ENCODE measurements at places on chromosomes 16 and 17.

DNA sequence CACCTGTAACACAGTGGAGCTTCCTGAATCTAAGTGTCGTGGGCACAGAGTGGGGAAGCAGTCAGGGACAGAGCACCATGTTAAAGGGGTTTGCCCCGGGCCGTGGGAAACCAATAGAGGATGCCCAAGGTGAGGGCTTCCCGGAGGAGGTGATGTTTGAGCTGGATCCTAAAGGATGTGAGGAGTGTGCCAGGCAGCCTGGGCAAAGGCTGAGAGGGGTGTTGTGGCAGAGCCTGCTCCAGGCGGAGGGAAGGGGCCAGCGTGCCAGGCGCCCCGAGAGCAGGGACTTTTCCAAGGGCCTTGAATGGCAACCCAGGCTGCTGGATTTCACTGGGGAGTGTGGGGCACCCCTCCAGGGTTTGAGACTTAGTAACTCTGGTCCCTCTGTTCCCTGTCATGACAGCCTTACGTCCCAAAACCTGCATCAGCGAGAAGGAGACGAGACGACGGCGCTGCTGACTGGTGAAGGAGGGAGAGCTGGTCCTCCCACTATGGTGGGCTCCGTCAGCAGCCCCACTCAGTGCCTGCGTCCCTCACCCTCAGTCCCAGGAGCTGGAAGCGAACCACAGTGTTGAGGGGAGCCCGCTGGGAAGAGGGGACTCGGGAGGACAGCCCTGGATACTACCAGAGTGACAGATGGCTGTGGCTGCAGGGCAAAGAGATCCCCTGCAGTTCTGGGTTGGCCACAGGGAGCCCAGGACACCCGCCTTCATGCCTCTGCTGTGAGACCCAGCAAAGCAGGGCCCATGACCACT lies 228.4 kb downstream of the KATNIP start:
- DNase-seq = no peak

DNA sequence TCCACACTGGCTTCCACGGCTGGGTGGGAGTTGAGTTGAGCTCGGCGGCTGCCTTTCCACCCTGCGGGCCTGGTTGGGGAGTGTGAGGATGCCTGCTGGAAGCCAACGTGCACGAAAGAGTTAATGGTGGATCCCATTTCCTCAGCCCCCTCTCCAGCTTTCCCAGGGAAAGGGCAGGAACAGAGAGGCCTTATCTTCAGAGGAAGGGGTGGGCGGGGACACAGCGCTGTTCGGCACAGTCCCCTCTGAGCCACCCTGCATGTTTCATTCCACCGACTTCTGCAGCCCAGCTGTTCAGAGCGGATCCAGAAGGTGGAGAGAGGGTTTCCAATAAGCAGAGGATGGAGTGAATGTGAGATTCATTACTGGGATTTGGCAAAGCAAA lies 295.3 kb downstream of the SEC14L1 start:
- DNase-seq = no peak

DNA sequence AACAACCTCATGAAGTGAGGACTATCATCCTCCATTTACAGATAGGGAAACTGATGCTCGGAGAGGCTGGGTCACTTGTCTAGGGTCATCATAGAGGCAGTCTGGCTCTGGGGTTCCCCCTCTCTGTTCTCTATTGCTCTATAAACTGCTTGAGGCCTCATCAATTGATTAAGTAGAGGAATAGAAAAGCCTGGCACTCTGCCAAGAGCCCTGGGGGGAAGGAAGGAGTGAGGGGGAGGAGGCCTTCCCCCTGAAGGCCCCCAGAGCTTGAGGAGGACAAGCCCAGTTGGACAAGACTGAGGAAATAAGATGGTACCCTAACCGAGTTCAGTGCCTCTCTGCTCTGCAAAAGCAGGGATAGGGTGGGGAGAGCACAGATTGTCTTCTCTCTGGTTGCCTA lies 21.0 kb downstream of the SDK2 start:
- no peak for DNase-seq

- DNase-seq = no peak
Measured at GRCh38 chr16:2591476-2592240, 53.8 kb downstream of the PDPK1 start.

GRCh38 chr17:39283098-39283497 lies 57.4 kb upstream of the STAC2 start:
- no peak for DNase-seq

GRCh38 chr16:66695471-66695934 lies 1.0 kb downstream of the CMTM4 start:
- no peak for DNase-seq

GRCh38 chr17:61449707-61450640 lies 2.2 kb upstream of the TBX4 start:
- no peak for DNase-seq

GRCh38 chr17:17663160-17664063 lies 17.8 kb upstream of the RAI1 start:
- peak; percentile 94 for DNase-seq

DNA sequence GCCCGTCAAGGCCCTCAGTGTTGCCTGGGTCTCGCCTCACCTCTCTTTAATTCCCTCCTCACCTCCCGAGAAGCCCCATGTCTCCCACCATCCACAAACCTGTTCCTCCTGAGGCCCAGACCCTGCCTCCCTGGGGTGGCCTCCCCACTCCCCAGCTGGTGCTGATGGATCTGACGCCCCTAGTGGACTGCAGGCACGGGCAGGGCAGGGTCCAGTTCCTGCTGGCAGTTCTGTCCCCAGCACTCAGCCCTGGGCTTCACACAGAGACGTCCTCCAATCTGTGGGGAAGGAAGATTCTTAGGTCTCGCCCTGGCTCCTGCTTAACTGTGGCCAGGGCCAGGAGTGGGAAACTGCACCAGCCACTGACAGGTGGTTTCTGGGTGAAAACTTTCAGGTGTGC lies 108.8 kb downstream of the AMFR start:
- DNase-seq = no peak

DNA sequence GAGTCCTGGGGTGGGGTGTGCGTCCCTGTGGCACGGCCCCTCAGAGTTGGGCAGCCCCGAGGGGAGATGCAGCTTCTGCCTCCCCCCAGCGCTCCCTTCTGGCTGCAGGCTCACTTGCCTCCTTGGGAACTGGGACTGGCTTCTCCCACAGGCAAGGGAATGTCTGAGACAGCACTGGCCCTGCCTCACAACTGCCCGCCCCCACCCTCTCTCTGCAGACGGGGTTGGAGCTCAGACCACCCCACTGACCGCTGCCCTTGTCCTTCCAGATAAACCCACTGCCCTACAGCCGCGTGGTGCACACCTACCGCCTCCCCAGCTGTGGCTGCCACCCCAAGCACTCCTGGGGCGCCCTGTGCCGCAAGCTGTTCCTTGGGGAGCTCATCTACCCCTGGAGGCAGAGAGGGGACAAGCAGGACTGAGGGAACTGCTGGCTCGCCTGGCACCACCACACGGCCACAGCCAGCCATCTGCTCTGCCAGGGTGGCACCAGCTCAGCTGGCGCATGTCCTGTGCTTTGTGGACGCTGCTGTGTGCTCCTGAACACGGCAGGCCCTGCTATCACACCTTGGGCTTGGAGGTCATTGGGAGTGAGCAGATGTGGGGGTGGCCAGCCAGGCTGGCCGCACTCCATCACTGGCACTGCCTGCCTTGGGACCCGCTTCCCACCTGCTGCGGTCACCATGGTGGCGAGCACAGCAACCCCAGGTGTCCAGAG lies 7.1 kb upstream of the RAB40C start:
- no peak for DNase-seq

- DNase-seq = no peak
Measured at GRCh38 chr16:69114976-69115355, 9.5 kb downstream of the HAS3 start.

GRCh38 chr16:3009568-3010390 lies 2.9 kb upstream of the CLDN9 start:
- DNase-seq = no peak

Measured in A172 (cell line).